Cardiac septum (tissue), 1 donor: ENCODE measurements at places on chromosomes 6 and 20.

DNA sequence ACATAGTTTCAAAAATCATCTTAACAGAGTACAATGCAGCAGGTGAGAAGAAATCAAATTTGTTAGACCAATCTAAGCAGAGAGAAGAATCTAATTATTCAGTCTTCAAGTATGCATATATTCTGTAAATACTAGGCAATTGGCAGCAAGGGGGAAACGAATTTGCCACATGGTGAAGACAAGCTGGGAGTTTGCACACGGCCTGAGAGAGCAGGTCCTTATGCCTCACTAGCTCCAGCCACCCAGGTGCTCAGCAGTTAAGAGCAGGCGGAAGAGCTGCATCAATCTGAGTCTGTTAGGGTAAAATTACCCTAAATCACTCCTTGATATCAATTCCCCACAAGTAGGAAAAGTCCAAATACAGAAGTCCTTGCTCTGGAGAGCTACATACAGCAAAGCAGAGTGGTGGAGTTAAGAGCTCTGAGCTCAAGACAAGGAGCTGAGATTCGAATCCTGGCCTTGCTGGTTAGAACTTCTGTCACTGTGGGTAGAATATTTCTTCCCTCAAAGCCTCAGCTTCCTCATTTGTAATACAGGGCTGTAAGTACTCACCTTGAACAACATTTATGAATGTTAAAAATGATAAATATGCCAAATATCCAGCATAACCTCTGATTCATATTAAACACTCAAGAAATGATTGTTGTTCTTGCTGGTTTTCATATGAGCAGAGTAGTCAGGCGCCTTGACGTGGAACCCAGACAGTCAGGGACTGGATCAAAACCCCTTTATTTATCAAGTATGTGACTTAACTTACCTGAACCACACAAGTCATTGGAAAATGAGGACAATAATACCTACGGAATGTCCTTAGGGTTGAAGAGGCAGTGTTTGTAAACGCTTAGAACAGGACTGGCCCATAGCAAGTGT is 444.2 kb downstream of the CDH26 start:
- DNase-seq = no peak

GRCh38 chr20:62776692-62777527 is 19.4 kb upstream of the MRGBP start:
- no peak for DNase-seq

DNA sequence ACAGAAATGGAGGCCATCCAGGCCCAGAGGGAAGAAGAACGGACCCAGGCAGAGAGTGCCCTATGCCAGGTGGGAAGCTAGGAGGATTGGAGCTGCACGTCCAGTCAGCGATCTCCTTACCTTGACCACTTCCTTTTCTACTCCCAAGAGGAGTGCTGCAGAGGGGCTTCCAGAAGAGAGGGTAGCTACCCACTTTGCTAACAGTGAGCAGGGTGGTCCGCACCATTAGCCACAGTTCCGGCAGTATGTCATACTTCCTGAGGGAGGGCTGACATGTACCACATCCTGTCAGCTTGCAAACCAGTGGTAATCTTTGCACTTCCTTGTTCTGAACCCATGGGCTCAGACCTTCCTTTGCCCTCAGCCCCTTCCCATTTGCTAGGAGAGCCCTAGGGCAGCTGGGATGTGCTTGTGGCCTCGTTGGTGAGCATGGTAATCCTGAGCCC is 35.4 kb downstream of the CEP250 start:
- no peak for DNase-seq

DNA sequence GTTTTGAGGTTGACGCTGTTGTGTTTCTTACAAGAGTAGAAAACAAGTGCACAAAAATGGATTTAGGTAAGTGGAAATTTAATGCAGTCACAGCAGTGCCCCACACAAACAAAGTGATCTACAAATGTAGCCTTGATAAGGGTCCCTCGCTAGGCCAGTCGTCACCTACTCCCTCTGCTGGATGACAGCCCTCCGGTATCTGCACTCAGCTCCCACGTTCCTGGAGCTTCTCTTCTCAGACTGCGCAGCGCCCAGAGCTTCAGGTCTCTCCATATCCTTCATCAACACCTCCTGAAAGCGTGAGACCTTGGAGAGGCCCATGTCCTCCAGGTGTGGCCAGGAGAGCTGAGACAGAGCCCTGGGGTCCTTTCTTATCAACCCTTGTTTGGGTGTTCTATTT is 58.3 kb upstream of the MAP3K4 start:
- no peak for DNase-seq

DNA sequence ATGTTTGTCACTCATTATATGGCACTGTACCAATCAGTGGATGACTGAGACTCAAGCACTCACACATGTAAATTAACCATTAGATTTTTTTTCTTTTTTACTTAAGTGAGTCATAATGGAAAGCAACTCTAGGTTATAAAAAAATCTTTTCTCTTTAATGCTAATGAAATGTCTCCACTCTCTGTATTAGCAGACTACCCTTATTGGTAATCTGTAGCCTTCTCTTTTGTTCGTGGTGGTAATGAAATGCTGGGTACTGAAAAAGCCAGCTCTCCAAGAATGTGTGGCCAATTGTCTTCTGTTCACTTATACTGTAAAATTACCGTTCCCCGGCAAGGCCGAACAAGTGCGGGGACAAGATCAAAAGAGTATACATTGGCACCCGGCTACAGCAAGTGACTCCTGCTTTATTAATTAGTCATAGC is 69.0 kb downstream of the AFG1L start:
- DNase-seq = no peak

- DNase-seq = no peak
Measured at GRCh38 chr20:24851346-24852019, 97.6 kb upstream of the CST7 start.

DNA sequence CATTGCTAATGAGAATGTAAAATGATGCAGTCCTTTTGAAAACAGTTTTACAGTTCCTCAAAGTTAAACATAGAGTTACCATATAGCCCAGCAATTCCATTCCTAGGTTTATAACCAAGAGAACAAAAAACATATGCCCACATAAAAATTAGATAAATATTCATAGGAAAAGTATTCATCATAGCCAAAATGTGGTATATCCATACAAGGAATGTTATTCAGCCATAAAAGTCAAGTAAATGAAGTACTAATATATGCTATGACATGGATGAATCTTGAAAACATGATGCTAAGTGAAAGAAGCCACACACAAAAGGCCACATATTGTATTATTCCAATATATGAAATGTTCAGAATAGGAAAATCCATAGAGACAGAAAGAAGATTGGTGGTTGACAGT is 158.0 kb upstream of the CARMIL1 start:
- no peak for DNase-seq

- DNase-seq = no peak
Measured at GRCh38 chr6:52909531-52909930, at the start of gene GSTA3. GSTA3 (minus strand) TSS chr6:52909698; CDS start chr6:52905834, 3,864 bp downstream.

DNA sequence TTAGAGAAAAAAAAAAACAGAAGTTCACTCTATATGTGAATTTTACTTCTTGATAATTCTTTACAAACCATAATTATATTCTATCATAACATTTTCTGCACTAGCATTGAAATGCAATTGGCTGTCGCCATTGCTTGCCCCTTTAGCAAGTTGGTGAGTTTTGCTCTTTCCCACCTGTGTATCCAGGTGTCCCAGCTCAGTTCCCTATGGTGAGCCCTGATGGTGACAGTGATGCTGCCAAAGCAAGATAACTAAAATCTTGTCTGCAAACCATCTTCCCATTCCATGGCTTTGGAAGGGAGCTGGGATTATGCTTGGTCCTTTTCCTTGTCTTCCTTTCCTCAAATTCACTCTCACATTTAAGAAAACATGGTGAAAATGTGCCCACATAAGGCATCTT is 429.6 kb downstream of the NKAIN2 start:
- no peak for DNase-seq

DNA sequence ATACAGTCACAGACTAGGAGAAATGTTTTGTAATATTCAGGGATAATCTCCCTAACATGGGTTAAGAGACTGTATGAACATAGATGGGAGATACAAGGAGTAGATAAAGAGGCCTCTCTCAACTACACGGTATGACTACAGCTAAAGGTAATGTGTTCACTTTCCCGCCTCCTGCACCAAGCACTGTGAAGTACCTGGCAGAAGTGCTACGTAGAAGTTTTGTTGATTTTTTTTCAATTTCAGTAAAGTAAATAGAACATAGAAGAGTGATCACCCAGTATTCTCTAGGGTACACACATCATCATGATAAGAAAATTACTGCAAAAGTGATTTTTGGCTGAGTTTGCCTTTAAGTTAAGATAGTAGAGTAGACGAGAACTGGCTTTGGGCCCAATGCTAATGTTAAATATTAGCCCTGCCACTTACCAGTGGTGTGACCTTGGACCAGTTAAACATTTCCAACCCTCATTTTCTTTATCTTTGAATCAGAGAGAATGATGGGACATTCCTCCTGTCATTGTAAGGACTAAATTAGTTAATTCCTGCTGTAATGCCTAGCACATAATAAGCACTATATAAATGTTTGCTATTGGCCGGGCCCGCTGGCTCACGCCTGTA is 183.6 kb downstream of the COL9A1 start:
- no peak for DNase-seq

DNA sequence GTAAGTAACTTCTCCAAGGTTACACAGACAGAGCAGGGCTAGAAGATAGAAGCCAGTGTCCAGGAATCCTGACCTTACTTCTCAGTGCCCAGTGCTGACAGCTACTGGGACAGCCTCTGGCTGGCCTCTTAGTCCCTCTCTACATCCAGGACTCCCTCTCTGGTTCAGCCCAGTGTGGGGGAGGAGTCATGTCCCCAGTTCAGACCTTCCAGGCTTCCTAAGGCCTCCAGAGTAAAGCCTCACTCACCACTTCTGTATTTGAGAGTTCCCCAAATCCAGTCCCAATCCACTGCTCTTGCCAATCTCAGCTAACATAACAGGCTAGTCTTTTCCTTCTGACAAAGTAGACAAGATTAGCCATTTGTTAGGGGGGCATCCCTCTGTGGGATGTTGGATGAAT is 36.9 kb upstream of the EPB41L1 start:
- no peak for DNase-seq

- DNase-seq = no peak
Measured at GRCh38 chr6:127851197-127851596, 49.7 kb downstream of the THEMIS start.

DNA sequence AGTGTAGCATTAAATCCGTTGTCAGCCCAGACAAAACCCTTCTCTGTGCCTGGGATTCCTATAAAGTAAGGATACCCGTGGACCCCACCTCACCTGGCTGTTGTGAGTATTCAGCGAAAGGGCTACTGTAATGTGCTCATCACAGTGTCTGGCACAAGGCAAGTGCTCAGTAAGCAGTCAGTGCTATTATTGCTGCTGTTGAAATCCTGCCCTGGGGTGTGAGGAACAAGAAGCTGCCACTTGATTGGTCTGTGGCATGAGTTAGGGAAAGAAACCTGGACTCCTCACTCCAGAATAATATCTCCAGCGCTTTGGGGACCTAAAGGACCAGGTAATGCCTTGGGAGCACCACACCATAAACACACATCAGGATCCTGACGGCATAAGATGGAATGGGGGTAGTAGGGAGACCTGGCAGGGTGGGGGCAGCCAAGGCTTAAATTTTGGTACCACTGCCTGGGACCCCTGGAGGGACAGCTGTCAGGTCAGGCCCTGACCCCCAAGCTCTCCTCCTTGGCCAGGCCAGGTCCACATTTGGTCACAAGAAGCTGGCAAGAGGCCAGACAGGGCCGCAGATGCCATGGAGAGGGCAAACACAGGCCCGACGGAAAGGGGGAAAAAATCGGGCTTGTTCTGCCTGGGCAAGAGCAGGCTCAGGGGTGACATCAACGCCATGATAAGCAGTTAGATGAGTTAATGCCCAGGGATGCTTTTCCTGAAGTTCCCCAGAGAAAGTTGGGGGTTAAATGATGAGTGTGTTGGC is 66.5 kb downstream of the MRPL14 start:
- DNase-seq = no peak

DNA sequence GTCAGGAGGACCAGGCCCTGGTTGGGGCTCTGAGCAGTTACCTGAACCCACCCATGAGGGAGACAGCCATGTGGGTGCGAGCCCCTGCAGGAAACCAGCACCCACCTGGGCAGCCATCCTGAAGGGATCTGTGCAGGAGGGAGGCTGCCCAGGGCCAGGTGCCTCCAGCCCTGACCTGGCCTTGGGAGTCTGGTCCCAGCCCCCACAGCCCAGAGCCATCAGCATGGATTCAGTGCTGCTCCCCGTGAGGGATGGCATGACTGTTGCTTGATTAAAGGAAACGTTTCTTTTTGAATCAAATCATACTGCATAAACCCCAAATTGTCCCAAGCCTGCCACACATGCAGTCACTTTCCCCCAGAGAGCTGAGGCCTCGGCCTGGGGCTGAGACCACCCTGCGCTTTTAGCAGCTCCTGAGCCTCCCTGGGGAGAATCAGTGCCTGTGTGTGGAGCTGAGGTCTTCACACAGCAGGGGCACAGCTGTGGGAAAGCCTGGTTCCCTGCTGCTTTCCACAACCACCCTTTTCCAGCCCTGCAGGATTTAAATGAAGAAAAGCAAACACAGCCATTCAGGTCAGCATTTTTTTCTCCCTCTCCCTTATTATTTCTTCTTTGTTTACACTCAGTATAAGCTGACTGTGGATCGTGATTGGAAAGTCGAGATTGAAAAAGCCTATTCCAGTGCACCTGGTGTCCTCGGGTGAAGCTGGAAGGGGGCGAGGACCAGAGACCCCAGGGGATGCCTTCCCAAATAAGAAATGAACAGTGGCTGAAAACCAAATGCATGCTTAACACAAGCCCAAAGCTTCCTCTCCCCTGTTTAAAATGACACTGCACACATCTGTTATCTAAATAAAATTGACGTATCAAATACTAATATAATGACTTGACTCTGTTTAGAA is 283.9 kb downstream of the SMOC2 start:
- DNase-seq = no peak

- DNase-seq = no peak
Measured at GRCh38 chr6:91075244-91075976, 488.5 kb upstream of the MAP3K7 start.

DNA sequence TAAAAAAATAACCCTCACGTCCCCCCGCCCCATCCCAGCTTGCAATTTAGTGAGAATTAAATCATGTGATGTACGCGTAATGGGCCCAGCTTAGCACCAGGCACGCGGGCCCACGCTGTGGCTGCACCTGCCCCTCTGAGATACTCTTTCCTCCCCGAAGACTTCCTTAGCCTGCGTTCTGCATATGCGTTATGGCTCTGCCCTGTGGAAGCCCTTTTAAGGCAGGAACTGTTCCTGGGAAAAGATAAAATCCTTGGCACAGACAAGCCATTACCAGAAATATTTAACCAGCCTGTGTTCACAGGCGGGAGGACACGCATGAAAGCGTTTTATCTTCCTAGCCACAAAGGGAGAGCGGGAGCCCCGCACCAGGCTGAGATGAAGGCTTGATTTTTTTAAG is 311.0 kb downstream of the LRFN2 start:
- no peak for DNase-seq

DNA sequence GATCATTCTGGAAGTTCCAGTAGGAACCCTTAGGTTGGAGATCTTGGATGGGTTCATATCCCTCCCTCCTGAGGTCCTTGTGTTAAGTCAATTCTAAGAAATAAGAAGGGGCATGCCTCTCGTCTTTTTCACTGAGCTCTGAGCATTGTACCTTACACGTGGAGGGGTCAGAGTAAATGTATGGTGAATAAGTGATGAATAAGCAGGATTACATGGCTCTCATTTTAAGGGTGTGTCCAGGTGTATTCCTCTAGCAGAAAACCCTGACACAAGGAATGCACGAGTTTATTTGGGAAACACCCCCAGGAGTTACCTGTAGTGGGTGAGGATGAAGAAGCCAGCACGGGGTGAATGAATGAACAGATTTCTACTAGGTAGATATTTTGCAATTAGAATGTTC is 400.2 kb downstream of the KIF16B start:
- DNase-seq = no peak
